ENCODE measurements at places on chromosomes 6 and 20.
A peak's percentile ranks its signal among the peaks of the same experiment; 100 is the strongest.

GRCh38 chr6:28712982-28713381 is 187.3 kb downstream of the GPX5 start:
- no peak for DNase-seq

- no peak for DNase-seq
Observed at GRCh38 chr20:59597240-59597639, 7.1 kb upstream of the PHACTR3 start.

DNA sequence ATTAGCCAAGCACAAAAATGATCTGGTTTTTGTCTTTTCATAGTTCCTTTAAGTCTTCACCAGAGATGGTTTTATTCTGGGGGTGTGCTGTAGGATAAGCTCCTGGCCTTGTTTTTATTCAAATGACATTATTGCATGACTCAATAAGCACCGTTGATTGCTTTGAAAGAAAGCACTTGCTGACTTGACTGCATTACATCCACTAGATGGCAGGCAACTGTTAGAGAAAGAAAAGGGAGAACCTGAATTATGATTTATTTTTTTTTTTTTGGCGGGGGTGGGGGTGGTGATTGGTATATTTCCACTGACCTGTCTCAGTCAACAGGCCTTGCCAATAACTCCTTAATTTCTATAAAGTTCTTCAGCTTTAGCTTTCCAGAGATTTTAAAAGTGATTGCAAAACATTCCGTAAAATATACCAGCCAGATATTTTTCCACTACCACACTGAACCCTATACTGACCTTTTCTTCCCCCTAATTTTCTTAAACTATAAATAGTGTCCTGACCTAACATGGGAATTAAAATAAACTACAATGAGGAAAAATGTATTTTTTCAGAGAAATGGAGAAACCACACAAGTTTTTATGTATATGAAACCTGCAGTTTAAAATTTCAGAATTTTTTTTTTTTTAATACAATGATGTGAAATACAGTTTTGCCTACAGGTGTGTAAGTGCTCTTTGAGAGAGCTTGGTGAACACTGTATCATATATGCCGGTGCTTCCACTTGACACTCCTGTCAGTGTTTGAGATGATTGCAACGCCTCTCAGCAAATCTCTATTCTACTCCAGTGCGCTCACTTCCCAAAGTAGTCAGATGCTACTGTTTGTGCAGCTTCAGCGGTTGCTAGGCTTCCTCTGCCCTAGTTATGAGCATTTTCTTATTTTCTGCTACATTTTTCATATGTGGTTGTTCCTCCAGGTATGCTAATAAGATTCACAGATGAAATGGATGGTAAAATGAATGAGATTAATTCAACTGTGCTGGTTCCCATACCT is 274.3 kb downstream of the CD109 start:
- peak; percentile 84 for DNase-seq

DNA sequence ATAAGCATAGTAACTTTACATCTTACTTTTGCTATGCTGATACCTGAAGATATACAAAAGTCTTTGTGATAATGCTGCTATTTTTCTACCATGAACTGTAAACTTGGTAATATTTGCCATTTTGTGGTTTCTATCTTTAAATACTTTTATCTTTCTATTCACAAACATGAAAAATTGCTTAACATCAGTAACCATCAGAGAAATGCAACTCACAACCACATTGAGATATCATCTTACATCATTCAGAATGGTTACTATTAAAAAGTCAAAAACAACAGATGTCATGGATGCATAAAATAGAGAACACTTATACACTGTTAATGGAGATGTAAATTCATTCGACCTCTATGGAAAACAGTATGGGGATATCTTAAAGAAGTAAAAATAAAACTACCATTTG is 112.0 kb downstream of the TRDN start:
- no peak for DNase-seq

DNA sequence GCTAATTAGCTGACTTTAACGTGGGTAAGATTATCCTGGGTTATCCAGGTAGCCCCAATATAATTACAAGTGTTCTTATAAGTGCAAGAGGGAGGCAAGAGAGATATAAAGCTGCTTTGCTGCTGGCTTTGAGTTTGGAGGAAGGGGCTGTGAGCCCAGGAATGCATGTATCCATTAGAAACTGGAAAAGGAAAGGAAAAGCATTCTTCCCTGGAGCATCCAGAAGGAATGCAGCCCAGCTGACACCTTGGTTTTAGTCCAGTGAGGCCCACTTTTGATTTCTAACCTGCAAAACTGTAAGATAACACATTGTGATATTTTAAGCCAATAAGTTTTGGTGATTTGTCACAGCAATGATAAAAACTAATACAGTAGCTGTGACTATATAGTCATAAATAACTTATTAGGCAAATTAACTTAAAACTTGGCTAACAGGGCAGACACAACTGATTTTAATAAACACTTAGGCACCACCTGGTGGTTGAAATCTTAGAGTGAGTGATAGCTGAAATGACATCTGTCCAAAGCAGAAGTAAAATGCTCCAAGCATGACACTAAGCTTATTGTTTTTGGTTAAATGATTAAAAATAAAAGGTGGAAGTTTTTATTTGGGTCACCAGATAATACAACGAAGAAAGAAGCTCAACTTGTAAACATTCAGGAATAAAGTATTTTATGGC is 35.6 kb downstream of the ADGRF4 start:
- DNase-seq: no peak

DNA sequence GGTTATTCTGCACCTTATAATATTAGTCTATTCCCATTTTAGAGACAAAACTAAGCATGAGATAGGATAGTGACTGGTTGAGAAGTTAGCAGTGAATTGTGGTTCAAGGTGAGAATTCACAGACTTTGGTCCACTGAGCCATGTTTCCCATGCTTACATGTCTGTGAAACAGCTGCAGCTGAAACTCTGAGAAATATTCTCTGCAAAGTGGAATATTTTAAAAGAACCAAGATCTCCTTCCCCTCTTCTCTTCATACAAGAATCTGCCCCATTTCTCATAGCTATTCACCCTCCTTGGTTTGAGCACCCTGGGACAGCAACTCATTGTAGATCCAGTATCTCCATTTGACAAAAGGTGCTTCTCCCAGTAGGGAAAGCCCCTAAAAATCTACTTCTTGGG is 70.2 kb upstream of the TMEM170B start:
- no peak for DNase-seq

DNA sequence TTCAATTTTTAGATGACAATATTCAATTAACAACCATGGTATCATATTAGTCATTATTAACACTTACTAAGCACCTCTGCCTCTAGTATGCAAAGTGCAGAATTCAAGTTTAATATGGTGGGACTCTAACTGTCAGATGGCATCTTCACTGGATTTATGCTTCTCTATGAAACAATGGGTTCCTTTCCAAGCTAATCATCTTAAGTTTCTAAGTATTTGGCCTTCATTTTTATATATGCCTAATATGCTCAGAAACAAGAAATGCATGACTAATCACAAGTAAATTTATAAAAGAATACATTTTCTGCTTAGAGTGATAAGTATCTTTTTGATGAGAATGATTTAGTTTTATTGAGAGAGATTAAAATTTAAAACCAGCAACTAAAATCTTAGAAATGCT is 144.7 kb downstream of the HIVEP2 start:
- no peak for DNase-seq

- DNase-seq: no peak
Observed at GRCh38 chr6:44271914-44272313, 1.7 kb downstream of the TMEM151B start.

- no peak for DNase-seq
Observed at GRCh38 chr6:3249821-3250220, 8.9 kb upstream of the PSMG4 start.

DNA sequence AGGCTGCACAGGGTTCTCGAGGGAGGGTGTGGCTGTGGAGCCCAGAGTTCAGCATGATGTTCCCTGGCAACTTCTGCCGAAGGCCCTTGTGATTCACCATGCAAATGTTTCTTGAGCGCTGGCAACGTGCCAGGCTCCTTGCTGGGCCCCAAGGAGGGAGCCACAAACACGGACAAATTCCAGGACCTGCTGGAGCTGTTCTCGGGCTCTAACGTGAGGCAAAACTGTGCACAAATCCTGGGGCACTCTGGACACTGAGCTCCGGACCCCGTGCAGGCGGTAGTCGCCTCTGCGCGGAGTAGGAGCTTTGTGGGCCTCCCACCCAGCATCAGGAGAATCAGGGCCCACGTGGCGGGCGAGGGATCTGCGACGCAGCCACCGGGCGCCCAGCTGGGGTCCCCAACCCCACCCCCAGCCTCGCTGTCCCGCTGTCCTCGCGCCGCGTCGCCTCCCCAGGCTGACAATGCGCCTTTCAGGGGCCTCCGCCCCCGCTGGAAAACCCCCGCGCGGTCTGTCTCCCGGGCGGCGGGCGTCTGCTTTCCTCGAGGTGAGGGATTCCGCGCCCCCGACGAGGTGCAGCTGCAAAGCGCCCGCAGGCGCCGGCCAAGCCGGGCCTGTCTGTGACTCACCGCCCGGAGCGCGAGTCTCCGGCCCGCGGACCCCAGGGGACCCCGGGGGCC is 31.7 kb upstream of the SCUBE3 start:
- DNase-seq: peak; percentile 87

DNA sequence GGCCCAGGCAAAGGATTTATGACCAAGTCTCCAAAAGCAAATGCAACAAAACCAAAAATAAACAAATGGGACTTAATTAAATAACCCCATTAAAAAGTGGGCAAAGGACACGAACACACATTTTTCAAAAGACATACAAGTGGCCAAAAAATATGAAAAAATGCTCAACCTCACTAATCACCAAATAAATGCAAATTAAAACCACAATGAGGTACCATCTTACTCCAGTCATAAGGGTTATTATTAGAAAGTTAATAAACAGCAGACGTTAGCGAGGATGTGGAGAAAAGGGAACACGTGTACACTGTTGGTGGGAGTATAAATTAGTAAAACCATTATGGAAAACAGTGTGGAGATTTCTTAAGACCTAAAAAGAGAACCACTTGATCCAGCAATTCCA is 71.1 kb downstream of the CEP162 start:
- no peak for DNase-seq

- no peak for DNase-seq
Observed at GRCh38 chr20:1686151-1686748, 28.7 kb upstream of the SIRPG start.

- no peak for DNase-seq
Observed at GRCh38 chr6:36912030-36912454, 26.3 kb downstream of the C6orf89 start.

- DNase-seq: no peak
Observed at GRCh38 chr6:89221129-89221528, 4.0 kb upstream of the GABRR1 start.

DNA sequence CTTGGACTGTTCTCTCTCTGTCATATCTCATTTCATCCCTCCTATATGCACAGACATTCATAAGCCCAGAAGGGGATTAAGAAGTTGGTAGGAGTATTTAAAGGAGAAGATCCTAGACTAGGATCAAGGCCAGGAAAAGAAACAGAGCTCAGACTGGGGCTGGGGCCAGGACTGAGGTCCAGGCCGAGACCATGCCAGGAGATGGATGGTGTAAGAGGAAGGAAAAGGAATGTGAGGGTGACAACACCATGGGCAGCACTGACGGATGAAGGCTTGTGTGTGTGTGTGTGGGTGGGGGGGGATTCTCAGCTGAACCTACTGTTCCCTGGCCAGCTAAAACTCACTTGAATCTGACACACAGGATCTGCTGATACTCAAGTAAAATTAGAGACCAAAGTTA is 182.1 kb downstream of the KIF6 start:
- DNase-seq: peak; percentile 52

GRCh38 chr20:51424270-51425117 is 118.0 kb downstream of the NFATC2 start:
- DNase-seq: no peak

- no peak for DNase-seq
Observed at GRCh38 chr6:165899611-165900010, 236.6 kb upstream of the PDE10A start.

DNA sequence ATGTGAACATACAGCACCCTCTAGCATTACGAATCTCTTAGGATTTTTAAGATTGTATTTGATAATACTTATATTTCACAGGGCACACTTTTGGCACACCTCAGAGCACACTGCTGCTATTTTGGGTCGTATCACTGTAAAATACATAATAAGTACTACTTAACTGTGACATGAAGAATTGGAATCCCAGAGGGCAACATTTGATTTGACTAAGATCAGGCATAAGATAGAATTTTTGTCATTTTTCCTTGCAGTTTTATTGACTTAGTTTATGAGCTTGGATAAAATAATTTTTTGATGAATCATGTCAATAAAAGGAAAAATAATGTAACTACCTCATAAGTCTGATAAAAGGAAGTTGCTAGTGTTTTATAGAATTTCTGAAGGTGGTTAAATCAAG is 22.4 kb downstream of the MRS2 start:
- no peak for DNase-seq

- DNase-seq: no peak
Observed at GRCh38 chr6:54248319-54248718, 59.9 kb upstream of the TINAG start.

DNA sequence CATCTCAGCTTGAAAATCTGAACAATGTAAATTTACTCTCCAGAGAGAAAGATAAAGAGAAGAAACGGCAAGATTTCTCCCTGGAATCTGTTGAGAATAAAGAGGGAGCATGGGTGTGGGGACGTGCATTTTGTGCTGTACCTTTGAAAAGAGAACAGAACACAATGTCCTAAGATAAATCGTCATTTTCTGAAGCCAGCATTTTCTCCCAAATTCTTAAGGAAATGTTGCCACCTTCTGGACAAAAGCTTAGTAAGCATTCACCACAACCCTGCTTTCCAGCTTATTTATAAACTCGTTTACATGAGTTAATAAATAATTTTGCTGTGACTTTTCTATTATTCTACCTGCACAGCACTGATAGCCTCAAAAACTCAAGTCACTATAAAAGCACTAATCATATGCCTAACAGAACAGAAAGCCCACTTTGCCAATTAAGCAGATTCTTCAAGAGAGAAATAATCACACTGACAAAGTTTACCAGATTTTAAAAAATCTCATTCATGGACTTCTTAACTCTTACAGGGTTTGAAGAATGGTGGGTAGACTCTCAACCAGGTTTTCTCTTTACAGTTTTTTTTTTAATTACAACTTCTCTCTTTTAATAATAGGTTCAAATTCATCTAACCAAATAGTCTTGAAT is 155.8 kb downstream of the MBOAT1 start:
- peak; percentile 38 for DNase-seq

DNA sequence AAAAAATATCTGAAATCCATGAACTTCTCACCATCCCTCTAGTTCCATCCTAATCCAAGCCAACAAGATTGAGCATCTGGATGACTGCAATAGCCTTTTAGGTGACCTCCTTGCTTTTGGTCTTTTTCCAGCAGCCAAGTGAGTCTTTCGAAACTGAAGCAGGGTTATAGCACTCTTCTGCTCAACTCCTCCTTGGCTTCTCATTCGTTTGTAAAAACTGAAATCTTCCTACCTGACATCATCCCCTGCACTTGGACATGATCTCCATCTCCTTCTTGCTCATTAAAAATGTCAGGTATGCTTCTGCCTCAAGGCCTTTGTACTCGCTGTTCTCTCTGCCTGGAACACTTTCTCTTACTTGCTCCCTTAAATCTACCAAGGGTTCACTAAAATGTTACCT is 46.0 kb downstream of the STX7 start:
- DNase-seq: peak; percentile 57

Data from fibroblast of skin of abdomen (primary cell).